ENCODE measurements at places on chromosomes 12 and 14.

GRCh38 chr14:37088356-37089215 is 83.8 kb downstream of the SLC25A21 start:
- no peak for DNase-seq

DNA sequence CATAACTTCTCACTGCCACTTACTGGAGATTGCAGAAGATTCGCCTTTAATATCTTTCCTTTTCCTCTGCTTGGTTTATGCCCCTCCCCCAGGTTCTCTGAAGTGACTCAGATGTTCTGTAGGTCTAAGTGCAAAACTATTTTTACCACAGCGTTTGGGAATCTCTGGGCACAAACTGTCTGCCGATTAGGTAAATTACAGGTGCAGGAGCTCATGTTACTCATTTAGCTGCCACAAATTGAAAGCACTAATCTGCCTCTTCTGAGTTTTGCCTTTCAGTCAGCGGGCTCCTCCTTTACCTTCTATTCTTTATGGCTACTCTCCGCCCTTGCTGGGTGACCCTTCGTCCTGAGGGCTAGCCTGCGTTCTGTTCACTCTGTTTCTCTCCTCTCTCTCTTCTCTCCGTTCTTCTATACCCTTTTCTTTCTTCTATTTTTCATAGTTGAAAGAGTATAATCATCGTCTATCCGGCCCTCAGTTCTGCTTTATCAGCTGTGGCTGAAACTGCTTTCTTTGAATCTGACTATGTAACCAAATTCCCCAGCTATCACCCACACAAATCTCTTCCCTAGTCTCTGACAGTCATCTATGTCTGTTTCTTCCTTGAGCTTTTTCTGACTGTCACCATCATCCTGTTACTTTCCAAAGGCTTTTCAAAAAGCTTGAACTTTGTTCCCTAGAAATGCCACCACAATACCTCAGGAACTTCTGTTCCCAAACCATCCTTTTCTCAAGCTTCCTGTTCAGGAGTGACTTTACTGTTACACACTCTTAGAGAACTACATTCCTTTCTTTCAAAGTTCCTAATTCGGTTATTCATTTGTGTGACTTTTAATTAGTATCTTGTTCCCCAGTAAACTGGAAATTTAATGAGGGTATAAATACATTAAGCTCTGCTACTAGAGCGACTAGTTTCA is 4.3 kb upstream of the MYF6 start:
- DNase-seq: no peak

DNA sequence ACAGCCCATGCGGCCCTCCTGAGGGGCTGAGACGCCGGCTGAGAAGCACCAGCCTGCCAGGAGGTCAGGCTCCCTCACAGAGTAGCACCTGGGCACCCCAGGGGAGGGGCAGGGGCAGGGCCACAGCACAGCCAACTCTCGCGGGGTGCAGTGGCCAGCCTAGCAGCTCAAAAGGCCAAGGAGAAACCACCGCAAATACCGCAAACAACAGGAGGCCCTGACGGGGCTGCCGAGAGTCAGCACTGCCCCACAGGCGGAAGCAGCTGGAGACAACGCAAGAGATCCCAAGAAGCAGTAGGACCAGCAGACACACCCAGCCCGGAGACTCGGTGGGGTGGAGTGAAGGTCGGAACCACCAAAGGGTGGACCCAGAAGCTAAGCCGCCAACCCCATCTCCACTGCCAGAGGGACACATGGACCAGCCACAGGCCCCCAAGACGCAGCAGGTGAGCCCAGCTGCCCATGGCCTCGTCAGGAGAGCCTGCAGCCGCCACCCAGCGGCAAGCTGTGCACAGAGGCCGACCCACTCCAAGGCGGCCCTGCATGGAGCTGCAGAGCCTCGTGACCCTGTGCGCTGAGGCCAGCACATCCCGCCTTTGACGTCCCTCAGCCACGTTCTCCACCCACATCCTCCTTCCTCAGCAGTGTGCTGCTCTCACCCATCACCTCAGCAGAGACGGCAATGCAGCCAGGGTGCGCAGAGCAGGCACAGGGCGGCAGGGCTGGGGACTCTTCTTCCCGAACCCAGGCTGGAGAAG is 31.7 kb upstream of the BTBD6 start:
- DNase-seq: no peak

DNA sequence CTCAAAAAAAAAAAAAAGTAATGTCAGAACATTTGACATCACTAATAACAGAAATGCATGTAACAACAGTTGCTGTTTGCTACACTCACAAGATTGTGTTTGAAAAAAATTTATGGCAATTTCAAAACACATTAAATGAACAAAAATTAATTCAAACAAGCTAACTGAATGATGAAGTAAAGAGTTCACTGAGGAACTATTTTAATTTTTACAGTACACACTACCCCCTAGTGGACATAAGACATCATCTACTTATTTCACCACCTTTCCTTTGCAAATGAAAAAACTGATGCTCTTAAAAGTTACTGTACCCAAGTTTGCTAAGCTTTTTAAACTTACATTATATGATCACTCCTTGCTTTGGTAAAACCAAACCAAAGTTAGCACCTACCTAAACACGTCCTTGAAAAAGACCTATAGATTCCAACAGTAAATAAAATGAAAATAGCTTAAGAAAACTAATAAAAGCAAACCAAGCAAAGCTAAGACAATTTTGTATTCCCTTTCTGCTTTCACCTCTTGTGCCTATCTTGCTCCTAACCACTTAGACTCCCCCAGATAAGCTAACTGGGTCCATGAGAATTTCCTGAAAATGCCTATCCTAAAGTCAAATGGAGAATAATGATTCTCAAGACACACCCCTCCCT is 22.2 kb downstream of the UBE2N start:
- DNase-seq: no peak

DNA sequence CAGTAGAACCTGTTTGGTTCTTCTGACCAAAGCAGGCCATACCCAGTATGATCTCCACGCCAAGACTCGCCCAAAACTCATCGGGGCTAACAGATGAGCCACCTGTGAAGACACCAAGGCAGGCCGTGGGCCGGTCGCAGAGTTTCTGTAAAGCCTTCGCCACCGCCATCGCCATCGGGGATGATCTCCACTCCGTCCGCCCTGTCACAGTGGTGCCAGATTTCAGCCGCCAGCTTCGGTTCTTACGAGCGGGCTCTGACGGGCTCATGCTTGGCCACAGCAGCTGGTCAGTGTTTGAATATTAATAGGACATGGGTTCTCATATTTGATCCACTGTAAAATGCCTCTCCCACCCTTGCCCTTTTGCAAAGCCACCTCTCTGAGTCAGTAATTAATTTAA is 113.2 kb upstream of the TMEM132D start:
- no peak for DNase-seq

DNA sequence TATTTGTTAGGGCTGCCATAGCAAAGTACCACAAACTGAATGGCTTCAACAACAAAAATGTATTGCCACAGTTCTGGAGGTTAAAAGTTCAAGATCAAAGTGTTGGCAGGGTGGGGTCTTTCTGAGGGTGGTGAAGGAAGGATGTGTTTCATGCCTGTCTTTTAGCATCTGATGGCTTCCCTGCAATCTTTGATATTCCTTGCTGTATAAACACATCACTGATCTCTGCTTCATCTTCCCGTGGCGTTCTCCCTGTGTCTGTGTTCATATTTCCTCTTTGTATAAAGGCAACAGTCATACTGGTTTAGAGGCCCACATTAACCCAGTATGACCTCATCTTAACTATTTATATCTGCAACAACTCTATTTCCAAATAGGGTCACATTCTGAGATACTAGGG is 167.5 kb downstream of the BTG1 start:
- DNase-seq: no peak

DNA sequence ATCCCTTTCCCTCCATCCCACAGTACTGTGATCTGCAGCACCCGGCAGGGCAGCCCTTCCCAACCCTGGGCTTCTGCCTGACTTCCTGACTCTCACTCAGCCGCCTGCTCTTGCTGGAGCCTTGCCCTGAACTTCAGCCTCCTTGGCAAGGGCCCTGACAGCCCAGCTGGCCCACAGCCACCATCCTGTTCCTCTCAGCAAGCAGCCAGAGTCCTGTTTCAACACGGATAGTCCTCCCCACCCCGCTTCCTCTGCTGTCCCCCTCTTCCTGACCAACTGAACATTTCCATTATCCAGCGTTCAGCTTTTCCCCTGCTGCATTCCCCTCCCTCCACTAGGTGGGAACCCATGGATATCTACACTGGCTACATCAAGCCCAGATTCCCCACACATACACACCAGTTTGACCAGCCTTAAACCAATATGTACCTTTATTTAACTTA is 74.0 kb upstream of the MDM1 start:
- no peak for DNase-seq

- DNase-seq: no peak
These were observed 10.0 kb upstream of the KRT86 start for GRCh38 chr12:52264435-52264825.

- no peak for DNase-seq
These were observed 34.0 kb upstream of the HECTD1 start for GRCh38 chr14:31241450-31242114.

DNA sequence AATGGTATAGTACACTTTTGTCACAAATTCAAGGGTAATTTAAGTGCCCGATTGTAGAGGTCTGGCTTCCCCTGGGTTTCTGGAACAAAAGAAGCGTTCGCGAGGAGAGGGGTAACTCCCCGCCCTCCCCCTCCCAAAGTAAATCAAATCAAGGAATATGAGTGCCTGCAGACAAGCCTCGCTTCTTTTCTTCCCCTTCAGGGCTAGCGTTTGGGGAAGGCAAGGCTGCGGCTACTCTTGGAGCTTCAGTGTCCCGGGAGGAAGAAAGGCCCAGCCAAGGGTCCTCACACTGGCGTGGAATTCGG is 456 bp upstream of the TMPO start:
- DNase-seq: no peak

DNA sequence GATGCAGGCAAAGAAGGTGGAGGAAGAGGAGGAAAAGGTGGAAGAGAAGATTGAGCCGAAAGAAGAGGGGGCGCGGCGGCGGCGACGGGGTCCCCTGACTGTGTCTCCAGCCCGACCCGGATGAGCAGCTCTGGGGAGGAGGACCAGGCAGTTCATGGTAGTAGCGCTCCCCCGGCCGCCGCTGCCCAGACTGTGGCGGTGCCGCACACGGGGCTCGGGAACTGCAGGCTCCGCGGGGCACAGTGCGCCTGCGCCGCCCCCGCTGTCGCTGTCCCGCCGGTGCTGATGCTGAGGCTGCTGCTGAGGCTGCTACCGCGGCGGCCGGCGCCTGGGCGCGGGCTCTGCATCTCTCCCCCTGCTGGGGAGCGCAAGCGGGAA is at the start of gene KCNH5:
Gene KCNH5 (minus strand): TSS at position 225 of the 378 bp plus-strand sequence. CDS start 272 bp downstream, outside the sequence.
- no peak for DNase-seq

DNA sequence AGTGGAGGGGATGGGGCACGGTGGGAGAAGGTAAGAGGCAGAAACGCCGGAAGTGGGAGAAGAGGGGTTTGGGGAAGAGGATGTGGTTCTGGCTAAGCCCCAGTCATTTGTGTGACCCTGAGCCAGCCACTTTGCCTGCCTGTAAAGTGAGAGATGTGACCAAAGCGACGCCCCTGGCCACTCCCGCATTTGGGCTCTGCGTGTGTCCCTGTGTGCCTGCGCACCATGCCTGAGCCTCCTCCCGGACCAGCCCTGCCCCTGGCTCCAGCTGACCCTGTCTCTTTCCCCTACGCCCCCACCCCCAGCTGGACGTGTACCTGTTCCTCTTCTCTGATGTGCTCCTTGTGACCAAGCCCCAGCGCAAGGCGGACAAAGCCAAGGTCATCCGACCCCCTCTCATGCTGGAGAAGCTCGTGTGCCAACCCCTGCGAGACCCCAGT is 8.0 kb downstream of the PLEKHG6 start:
- no peak for DNase-seq

GRCh38 chr12:49059299-49060171 is 1.1 kb downstream of the KMT2D start:
- DNase-seq: no peak

GRCh38 chr12:68487721-68488309 is 122.9 kb upstream of the RAP1B start:
- no peak for DNase-seq

- no peak for DNase-seq
These were observed 949.2 kb downstream of the GALC start for GRCh38 chr14:87043667-87044200.

- DNase-seq: no peak
These were observed 322.4 kb upstream of the CLEC14A start for GRCh38 chr14:38578278-38578681.

- DNase-seq: no peak
These were observed 12.9 kb downstream of the TC2N start for GRCh38 chr14:91854327-91854934.

DNA sequence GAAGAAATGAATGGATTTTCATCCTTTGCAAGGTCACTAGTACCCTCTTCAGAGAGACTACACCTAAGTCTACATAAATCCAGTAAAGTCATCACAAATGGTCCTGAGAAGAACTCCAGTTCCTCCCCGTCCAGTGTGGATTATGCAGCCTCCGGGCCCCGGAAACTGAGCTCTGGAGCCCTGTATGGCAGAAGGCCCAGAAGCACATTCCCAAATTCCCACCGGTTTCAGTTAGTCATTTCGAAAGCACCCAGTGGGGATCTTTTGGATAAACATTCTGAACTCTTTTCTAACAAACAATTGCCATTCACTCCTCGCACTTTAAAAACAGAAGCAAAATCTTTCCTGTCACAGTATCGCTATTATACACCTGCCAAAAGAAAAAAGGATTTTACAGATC is 40.8 kb downstream of the SPATA7 start:
- no peak for DNase-seq

DNA sequence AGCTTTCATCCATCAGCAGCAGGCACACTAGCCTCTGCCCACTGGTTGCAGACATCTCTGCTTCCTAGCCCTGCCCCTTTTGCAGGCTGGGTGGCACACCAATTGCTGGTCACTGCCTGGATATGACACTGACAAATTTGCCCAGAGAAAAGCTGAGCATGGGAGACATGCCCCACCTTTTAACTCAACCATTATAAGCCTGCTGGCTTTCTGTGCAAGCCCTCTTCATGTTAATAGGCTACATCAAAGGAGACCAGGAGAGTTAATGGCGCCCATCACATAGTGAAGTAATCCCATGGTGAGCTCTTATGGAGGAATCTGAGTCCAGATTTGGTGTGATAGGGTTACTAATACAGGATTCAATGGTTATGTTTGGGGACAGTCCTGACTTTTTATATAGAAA is 139.2 kb downstream of the KICS2 start:
- DNase-seq: no peak

DNA sequence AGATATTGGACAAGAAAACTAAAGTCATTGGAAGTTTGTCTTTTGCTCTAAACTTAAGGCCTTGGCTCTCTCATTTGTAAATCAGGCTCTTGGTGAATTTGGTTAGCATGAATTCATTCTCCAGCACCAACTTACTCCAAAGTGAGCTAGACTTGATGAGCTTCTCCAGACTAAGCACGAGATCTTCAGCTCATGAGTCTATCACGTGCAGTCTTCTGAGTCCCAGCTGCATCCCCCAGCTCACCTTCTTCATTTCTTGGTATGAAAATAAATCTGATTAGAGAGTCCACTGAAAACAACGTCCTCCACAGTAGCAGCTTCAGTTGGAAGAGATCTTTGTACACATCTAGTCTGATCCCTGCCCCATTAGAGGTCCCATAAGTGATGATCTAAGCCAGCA is 52.5 kb upstream of the DDX11 start:
- DNase-seq: no peak

DNA sequence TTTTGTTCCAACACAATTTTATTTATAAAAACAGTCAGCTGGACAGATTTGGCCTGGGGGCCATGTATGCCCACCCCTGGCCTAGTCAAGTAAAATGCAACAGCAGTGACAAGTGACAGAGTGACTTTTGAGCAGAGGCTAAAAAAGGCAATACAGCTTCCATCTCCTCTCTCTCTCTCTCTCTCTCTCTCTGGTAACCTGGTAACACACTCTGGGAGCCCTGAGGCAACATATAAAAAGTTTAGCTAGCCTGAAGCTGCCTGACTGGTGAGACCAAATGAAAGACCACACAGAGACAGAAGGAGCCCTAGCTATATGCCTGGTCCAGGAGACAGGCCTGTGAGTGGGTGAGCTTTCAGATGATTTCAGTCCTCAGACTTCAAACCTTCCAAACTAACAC is 105.4 kb downstream of the DENND5B start:
- DNase-seq: no peak

All from SW 1271 (cell line).